ENCODE measurements at places on chromosomes 7 and 10. TPM values are rescaled to one million over a fixed set of nuclear protein-coding genes. Genes with fewer than 3 reads are reported as not detected.

Gene ZNF425
- 4.9 TPM for total RNA-seq

- peak; percentile 38 for DNase-seq
Measured at GRCh38 chr7:31488562-31489203, 25.2 kb upstream of the ITPRID1 start.

Gene NYAP1
- total RNA-seq: 5.2 TPM

- DNase-seq: no peak
Measured at GRCh38 chr7:97317575-97317974, 200.1 kb downstream of the SDHAF3 start.

GRCh38 chr7:141053626-141054025 is 20.2 kb upstream of the TMEM178B start:
- DNase-seq: no peak

DNA sequence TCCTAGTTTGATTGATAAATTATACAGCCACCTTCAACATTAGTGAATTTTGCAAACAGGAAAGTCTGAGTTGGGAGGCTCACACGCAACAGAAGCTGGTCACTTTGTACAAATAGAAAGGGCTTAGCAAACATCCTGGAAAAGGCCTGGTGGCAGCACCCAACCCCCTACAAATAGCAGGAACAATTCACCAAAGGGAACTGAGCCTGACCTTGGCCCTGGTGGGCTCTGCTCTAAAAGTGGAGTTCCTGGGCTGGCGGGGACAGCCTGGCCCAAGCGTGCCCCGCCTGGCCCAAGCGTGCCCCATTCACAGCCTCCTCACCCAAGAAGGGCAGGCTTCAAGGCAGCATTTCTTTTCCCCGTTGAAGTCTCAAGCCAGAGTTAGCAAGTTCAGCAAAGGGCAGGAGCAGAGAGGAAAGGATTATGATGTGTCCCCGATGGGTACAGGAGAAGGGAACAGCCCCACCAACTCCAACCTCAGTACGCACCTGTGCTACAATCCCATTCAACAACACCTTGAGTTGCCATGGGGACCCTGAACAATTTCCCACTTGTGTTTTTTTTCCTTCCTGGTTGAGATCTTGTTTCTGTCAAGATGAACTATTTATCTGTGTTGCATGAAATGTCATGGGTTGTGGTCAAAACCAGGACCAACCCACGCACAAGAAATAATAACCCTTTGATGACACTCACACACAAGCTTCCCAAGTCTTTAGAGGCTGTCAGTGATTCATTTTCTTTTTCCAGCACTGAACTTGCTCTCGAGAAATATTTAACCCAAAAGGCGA is 43.4 kb downstream of the RGS10 start:
- no peak for DNase-seq

Gene EN2
- 7.2 TPM for total RNA-seq

Measured in neural crest cell (in vitro differentiated cells).